ENCODE measurements at places on chromosomes 1 and 21.
A peak's percentile ranks its signal among the peaks of the same experiment; 100 is the strongest.

- no peak for DNase-seq
Measured at GRCh38 chr1:116690849-116691406, 23.4 kb upstream of the IGSF3 start.

GRCh38 chr1:226625832-226626576 lies 77.4 kb downstream of the STUM start:
- no peak for DNase-seq

DNA sequence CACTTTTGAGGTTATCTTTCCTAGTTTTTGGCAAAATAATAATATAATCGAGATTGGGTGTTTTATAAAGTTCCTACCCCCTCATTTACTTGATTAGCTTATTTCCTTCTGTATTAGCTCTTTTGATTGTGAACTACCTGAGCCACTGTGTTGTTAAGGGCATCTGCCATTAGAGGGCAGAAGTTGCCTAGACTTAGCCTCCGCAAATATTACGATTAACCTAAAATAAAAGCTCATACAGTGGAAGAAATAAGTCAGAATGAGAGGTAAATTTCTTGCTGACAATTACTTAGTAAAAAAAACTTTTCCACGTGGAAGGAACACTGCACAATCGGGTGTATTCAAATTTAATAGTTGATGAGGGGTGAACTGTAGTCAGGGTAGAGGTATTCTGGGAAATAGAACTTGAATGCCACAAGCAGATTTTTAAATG lies 2.3 kb downstream of the H3-3A start:
- DNase-seq: no peak

DNA sequence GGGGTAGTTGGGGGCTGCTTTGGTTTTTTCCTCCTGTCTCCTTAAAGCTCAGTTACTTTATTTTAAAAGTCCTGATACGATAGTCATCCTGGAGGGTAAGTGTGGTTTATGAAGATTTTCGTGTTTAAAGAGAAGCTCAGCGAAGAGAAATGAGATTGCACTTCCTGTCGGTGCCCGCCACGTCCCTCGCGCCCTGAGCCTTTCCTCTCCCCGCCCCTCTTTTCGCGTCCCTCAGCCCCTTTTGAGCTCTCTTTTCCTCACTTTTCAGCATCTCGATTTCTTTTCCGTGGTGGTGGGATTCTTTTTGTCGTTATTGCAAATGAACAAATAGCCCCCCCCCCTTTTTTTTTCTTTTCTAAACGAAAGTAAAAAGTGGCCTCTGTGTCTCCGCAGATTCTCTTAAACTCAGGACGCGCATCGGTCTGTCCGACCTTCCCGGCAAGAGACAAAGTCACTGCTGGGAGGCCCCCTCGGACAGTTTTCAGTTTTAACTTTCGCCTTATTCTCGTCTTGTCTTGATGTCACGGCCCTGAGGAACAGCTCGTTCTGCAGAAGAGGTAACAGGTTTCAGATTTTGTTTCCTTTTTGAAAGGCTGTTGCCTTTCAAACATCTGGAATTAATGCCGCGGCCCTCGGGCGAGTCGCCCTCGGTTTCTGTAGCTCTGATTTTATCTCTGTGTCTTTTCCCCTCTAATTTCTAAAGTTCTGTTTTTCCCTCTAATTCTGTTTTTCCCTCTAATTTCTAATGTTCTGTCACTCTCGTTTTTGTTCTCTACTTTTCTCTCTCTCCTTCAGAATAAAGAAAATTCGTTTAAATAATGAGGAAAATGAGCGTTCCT lies 1.0 kb upstream of the DMRTA2 start:
- no peak for DNase-seq

GRCh38 chr1:62281922-62282555 lies 37.2 kb downstream of the KANK4 start:
- DNase-seq: no peak

DNA sequence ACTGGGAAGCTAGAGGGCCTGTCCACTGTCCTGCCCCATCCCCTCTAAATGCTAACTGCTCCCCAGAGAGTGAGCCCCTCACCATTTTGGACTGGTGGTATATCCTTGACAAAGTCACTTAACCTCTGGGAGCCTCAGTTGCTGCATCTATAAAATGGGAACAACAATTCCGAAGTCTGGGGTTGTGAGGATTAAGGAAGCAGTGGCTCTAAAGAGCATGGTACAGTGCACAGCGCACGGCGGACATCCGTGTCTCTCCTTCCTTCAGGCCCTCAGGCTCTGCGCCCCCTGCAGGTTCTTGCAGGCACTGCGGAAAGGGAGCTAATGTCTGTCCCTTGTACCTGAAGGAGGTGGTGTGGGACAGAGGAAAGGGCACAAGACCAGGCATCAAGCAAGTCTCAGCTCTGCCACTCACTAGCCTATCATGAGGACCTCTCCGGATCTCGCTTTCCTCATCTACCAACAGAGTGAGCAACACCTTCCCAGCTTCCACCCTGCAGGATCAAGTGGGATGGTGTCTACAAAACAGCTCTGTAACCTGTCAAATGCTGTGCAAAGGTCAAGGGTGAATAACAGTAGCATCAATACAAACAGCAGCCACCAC lies 20.1 kb downstream of the ECE1 start:
- peak; percentile 90 for DNase-seq

DNA sequence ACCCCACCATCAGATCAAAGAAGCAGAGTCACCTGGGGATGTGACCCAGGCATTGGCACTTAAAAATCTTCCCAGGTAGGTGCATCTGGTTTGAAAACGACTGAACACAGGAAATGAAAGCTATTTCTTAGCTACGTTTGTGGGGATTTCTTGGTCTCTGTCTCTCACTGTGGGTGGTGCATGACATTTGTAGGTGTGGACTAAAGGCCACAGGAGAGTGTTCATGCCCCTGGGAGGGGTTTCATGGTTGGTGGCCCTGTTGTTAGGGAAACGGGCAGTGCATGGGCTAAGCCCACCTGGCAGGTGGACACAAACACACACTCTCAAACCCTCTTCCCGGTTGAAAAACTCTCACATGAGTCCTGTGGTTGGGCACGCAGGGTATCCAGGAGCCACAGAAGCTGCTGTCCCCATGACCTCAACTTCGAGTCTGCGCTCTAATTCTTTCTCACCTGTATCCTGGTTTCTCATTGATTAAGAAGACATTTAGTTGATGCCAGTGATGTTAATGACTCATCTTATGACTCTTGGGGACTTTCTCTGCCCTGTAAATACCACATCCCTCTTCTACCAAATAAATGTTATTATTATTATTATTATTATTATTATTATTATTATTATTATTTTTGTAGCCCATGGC lies 119.4 kb downstream of the MRPS6 start:
- no peak for DNase-seq

DNA sequence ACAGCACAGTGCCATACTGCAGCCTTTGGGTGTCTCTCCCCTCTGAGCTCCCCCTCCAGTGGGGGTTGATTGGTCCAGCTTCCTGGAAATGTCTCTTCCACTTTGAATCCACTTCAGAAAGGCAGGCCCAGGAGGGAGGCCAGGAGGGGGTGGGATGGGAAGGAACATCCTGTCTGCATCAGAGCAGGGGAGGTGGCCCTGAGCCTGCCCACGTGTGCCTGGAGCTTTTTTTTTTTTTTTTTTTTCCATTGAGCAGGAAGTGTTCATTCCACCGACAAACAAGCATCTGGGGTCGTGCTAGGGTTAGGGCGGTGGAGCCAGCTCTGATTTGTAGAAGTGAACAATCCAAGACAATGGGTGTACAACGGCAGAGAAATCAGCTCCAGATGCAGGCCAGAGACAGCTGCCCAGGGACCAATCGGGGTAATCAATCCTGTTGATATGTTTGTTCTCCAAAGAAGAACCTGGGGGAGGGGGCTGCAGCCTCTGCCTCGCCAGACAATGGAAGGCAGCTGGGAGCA lies 93.3 kb downstream of the SSBP3 start:
- peak; percentile 82 for DNase-seq

GRCh38 chr1:226739696-226740065 lies 599 bp upstream of the ITPKB start:
- DNase-seq: no peak

GRCh38 chr1:247500865-247501264 lies 35.4 kb downstream of the OR2C3 start:
- DNase-seq: no peak

- no peak for DNase-seq
Measured at GRCh38 chr1:206476591-206476990, 6.3 kb downstream of the IKBKE start.

GRCh38 chr1:27759236-27759635 lies 13.8 kb upstream of the STX12 start:
- no peak for DNase-seq

- DNase-seq: no peak
Measured at GRCh38 chr1:24830680-24831272, 85.5 kb downstream of the CLIC4 start.

Measured in islet precursor cell (in vitro differentiated cells).